ENCODE measurements at places on chromosomes 1 and 21.
A peak's percentile ranks its signal among the peaks of the same experiment; 100 is the strongest.

GRCh38 chr1:181180407-181181031, 92.0 kb downstream of the IER5 start:
- DNase-seq, result no peak

GRCh38 chr1:7187112-7187493, 401.8 kb downstream of the CAMTA1 start:
- DNase-seq, result no peak

- no peak for DNase-seq
Observed at GRCh38 chr1:13492711-13493110, 21.1 kb downstream of the LRRC38 start.

- DNase-seq, result no peak
Observed at GRCh38 chr1:59155351-59155750, 141.5 kb upstream of the FGGY start.

DNA sequence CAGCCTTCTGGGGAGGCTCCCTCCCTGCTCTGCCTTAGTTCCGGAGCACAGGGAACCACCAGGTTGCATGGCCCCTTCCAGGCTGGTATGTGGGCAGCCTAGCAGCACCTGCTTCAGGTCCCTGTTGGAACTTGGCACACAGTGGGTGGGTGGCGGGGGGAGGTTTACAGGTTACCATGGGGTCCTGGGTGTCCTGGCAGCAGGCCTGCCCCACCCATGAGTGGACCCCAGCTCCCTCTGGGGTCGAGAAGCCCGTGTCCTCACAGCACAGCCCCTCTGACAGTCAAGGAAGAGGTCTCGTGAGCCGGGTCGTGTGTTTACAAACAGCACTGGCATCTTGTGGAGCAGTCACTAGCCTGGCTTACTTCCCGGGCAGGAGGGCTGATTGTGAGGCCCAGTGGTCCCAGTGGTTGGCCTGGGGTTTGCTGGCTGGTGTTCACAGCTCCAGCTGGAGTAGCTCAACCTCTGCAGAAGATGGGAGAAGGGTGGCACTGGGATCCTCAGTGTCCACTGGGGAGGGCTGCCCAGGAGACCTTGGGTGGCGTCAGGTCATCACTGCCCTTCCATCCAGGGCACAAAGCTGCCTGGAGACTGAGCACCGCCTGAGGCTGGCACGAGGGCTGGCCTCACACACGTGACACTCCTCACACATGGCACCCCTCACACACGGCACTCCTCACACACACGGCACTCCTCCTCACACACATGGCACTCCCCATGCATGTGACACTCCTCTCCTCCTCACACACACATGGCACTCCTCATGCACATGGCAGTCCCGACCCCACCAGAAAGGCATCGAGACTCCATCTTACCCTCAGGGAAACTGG, 100.9 kb downstream of the RIPK4 start:
- DNase-seq, result no peak

- DNase-seq, result no peak
Observed at GRCh38 chr1:4002741-4003140, 102.7 kb upstream of the C1orf174 start.

- DNase-seq, result no peak
Observed at GRCh38 chr1:29682171-29682918, 446.0 kb downstream of the PTPRU start.

DNA sequence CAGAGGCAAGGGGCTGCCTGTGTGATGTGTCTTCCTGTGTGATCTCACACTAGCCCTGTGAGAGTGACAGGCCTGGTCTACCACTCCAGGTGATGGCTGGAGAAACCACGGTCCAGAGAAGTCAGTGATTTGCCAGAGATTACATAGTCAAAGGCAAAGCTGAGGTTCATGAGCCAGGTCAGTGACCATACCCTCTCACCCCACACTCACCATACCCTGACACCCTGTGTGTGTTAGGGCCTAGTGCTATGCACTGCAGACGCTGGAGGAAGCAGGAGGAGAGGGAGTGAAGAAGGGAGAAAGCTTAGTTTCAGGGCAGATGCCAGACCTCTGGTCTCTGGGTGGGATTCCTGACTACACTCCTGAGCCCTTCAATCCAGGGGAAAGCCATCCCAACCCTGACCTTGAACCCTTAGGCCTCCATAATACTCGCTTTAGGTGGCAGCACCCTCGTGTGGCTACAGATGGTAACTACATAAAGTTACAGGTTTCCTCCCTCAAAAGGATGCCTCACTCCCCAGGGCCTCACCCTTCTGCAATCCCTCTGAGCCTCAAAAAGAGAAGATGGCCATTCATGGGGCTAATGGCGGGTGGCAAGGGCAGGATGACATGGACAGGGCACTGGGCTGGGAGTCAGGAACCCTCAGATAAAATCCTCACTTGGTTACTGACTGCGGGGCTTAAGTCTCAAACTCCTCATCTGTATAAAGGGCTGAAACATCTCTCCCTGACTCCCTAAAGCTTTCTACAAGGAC, 20.8 kb upstream of the SDC3 start:
- DNase-seq, result peak; percentile 66

DNA sequence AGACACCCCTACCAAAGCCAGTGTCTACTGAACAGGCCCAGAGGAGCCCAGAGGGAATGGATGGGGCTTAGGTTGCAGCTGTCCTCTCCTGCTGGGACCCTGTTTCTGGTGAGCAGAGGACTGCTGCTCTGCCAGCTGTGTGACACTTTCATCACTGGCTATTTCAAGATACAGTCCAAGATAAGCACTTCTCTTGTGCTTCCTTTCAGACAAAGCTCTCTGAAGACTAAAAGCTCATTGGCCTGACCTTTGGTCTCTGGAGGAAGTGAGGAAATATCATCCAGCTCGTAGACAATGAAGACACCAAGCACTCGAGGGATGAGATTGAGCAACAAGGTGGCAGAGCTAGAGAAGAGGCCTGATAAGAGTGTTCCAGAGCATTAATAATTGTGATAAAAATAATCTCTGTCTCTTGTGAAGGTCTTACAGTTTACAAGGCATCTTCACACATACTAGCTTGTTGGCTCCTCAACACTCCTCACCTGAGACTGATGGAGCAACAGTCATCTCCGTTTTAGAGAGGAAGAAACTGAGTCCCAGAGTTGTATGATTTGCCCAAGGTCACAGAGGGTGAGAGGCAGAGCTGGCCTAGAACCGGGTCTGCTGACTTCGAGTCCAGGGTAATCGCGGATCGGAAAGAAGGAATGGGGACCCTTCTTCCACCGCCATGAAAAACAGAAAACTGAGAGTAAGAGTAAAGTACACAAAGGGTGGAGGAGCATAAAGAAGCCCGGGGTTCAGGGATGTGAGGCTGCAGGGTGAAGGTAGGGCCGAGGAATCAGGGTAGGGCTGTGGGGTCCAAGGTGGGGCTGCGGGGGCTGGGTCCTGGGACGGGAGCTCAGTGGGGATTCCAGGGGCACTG, 666 bp downstream of the PAFAH2 start:
- DNase-seq, result peak; percentile 91

- no peak for DNase-seq
Observed at GRCh38 chr21:19368944-19369343, 965.4 kb upstream of the TMPRSS15 start.

GRCh38 chr1:174777262-174777661, 222.5 kb upstream of the CACYBP start:
- DNase-seq, result no peak

GRCh38 chr1:202164271-202165037, 4.1 kb upstream of the PTPN7 start:
- no peak for DNase-seq

GRCh38 chr1:59028048-59028447, 244.2 kb upstream of the JUN start:
- no peak for DNase-seq

GRCh38 chr1:23759277-23759676, 16.0 kb downstream of the ELOA start:
- no peak for DNase-seq

- DNase-seq, result peak; percentile 82
Observed at GRCh38 chr1:28882009-28882628, 32.2 kb upstream of the EPB41 start.

DNA sequence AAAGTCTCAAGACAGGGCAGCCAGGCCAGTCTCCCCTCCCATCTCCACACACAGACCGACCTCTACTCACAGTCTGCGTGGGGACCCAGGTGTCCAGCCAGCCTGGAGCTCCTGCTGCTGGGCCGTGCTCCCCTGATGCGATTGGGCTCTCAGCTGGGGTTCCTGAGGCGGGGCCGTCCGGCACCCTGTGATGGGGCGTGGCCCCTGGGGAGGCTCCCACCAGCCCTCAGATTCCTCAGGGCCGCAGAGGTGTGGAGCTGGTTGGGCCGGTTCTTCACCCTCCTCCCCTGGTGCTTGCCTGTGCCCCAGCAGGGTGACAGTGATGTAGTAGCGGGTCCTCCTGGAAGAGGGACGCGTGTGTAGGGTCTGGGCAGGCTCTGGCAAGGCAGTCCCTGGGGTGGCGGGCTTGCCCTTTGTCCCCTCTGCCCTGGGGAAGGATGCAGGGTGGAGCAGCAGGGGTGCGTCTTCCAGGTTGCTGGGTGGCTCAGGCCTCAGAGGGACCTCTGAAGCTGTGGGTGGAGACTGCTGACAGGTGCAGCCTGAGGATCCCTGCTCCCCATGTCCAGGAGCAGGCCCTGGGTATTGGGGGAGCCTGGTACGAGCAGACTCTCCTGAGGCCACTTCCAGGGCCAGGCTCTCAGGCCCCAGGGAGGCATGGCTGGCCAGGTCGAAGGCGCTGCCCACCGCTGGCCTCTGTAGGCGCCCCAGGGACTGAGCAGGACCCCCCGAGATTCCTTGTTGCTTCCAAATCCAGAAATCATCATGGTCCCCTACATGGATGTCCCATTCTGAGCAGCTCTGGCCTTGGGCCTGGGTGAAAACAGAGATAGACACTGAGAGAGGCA, at the start of gene CRYBG2:
CRYBG2 (minus strand) TSS at position 155 of the 845 bp plus-strand sequence. CDS start 7,473 bp downstream, outside the sequence.
- no peak for DNase-seq

GRCh38 chr21:36858320-36858957, 108.0 kb downstream of the HLCS start:
- no peak for DNase-seq
